NK-92 treated with Interleukin-12 subunit alpha and Interleukin-12 subunit beta, amount 100 ng/mL, for 24 hours (cell line): ENCODE measurements at places on chromosomes 1 and 21.

GRCh38 chr1:232937741-232938375, 12.6 kb upstream of the NTPCR start:
- no peak for DNase-seq

DNA sequence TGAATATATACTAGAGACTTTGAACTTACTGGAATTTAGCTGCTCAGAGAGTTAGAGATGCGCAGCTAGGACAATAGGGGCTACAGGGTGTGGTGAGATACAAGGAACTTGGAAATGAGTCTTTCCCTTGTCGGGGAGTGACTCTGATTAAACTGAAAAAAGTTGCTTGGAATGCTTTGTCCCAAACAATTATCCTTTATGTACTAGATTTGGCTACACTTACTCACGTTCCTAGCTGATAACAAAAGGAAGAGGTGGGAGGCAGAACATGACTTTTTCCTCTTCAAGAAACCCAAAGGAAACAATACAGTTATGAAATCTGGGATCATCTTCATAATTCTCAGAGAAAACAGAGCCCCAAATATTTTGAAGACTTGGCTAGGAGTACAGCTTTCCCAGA, 6.9 kb upstream of the CGN start:
- DNase-seq: no peak

GRCh38 chr1:39409055-39409816, 82.2 kb upstream of the BMP8A start:
- no peak for DNase-seq

- no peak for DNase-seq
These were observed 26.9 kb downstream of the CDK18 start for GRCh38 chr1:205531191-205532025.

GRCh38 chr1:2469103-2469940, 6.8 kb upstream of the PLCH2 start:
- no peak for DNase-seq

GRCh38 chr1:154736841-154737240, 128.9 kb upstream of the ADAR start:
- DNase-seq: no peak
